ENCODE measurements at places on chromosomes 16 and 17. TPM values are rescaled to one million over a fixed set of nuclear protein-coding genes. Genes with fewer than 3 reads are reported as not detected.

The OVCA2 gene
- total RNA-seq = 19.8 TPM

DNA sequence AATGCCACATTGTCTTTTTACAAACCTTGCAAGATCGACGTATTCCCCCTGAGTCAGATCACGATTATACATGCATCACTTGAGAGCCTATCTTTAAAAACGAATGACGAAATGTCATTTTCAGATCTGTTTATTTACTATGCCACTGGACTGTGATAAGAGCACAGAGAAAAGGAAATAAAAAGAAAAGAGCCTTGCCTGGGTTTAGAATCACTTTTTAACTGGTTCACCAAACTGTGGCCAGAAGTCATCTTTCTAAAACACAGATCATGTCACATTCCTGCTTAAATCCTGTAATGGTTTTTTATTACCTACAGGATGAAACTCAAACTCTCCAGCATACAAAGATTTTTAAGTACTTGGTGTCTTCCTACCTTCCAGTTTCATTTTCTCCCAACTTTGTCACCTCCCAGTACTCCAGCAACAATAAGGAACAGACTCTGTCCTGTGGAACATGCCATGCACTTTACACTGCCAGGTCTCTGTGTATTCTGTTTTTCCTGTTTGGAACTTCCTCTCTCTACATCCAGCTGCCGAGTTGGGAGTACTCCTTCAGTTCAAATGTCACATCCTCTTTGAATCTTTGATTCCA lies 91.5 kb downstream of the SNX11 start:
- H3K27ac ChIP-seq = no peak overlapping the region
- no peak overlapping the region for H3K4me3 ChIP-seq
- DNase-seq = no peak
- no peaks in the 10 kb centered on the region for H3K27me3 ChIP-seq

The MARVELD3 gene
- total RNA-seq = not detected

GRCh38 chr16:88813269-88814143 lies 1.8 kb upstream of the APRT start:
- no peak overlapping the region for H3K4me3 ChIP-seq
- H3K4me1 ChIP-seq = no peaks in the 10 kb centered on the region
- H3K27me3 ChIP-seq = no peaks in the 10 kb centered on the region
- no peaks in the 10 kb centered on the region for H3K36me3 ChIP-seq

Measured in aorta (tissue), 5 donors.